ENCODE measurements at places on chromosomes 1 and 21.

DNA sequence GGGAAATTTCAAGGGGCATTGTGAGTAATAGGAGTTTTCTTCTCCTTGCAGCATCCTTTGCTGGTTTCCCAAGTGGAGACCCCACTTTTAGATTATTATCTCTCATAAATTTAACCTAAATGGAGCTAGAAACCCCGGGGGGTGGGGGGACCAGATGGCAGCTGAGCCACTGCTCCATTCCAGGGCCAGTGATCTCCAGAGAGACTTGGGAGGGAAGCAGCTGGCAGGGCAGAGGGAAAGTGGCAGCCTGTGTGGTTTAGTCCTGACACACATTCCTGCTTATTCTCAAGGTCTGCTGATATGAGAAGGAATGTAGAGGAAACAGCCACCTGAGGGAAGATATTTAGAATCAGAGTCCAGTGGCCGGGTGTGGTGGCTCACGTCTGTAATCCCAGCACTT, 16.3 kb downstream of the PCP4L1 start:
- no peak for DNase-seq

- DNase-seq = no peak
These were observed 19.3 kb upstream of the PTPRC start for GRCh38 chr1:198619375-198620140.

GRCh38 chr1:1006305-1007159, 6.6 kb upstream of the HES4 start:
- DNase-seq = no peak

- no peak for DNase-seq
These were observed 13.7 kb downstream of the LGR6 start for GRCh38 chr1:202207292-202207691.

GRCh38 chr1:12604114-12604874, 13.7 kb downstream of the DHRS3 start:
- DNase-seq = peak; percentile 86

GRCh38 chr1:150575072-150575489, 4.3 kb downstream of the MCL1 start:
- no peak for DNase-seq

- DNase-seq = no peak
These were observed 164.0 kb downstream of the RUNX1 start for GRCh38 chr21:34885125-34885524.

- no peak for DNase-seq
These were observed 16.6 kb upstream of the PTP4A2 start for GRCh38 chr1:31954607-31955283.

DNA sequence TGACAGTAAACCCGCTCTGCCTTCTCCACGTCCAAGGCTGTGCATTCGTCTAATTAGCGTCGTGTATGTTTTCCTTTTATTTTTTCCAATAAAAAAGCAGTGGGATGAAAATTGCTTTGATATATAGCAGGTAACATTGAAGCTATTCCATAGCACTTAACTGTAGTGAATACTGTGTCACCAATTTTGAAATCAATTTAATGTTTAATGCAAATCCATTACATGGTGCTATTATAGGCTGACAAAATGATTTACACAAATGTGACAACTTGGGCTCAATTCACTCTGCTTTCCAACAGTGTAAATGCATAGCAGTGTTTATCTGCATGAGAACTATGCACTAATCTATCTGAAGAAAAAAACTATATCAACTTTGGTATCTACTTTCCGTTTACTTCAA, 264.8 kb downstream of the TM2D1 start:
- no peak for DNase-seq

Data from CD4-positive, alpha-beta T cell treated with Interleukin-4 for 4 hours (primary cell).